Mesendoderm (in vitro differentiated cells): ENCODE measurements at places on chromosomes 16 and 17.

- H3K4me1 ChIP-seq, result no peaks in the 10 kb centered on the region
- no peaks in the 10 kb centered on the region for H3K36me3 ChIP-seq
- no peak overlapping the region for H3K27ac ChIP-seq
- no peak overlapping the region for H3K4me3 ChIP-seq
Measured at GRCh38 chr16:20829536-20829935, 23.2 kb downstream of the REXO5 start.

DNA sequence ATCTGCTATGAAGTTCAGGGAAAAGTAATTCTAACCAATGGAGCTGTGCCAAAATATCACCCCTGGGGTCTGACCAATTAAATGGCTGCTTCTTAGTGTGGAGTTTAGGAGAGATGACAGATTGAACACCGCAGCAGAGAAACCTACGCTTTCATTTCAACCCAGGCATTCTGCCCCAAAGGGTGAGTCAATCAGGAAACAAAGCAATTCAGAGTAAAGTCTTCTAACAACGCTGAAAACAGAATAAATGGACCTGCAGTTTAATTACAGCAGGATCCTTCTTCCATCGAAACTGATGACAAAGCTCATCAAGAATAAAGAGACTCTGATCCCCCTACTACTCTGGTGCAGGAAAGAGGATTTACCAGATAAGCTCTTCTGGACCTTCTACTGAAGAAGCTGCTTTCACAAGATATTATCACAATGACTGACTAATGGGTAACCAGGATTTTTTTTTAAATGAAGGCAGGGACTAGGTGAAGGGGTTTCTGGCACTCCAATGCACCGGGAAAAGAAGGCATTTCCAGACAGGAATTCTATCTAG, 16.7 kb downstream of the RFFL start:
- H3K27me3 ChIP-seq, result no peaks in the 10 kb centered on the region
- H3K27ac ChIP-seq, result no peak overlapping the region
- H3K4me1 ChIP-seq, result peaks cover 1% of the 10 kb centered on the region
- no peak overlapping the region for H3K4me3 ChIP-seq

- H3K4me1 ChIP-seq, result peaks cover 2% of the 10 kb centered on the region
- H3K27me3 ChIP-seq, result no peaks in the 10 kb centered on the region
- H3K27ac ChIP-seq, result peak overlapping the region; percentile 81
- peaks cover 6% of the 10 kb centered on the region for H3K36me3 ChIP-seq
- peak overlapping the region; percentile 86 for H3K4me3 ChIP-seq
Measured at GRCh38 chr16:2979669-2980226, 498 bp downstream of the PKMYT1 start.

DNA sequence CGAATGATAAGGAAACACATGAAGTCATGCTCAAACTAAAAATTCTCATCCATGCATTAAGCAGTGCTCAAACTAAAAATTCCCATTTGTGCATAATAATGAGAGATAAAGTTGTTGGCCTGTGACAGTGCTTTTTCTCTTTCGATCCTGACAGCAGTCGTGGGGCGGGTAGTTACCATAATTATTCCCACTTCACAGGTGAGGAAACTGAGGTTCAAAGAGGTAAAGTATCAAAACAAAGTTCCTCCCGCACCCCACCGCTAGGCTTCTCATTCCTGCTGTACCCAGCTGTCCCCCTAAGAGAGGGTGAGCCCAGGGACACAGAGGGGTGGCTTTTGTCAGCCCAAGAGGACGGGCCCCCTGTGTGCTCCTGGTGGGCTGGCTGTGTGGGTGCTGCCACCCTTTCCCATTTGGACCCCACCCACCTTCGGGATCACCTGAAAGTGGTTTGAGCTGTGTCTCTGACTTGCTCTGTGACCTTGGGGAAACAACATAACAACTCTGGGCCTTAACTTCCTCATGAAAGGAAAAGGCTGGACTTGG, 92.6 kb downstream of the CLEC16A start:
- H3K4me1 ChIP-seq, result peaks cover 17% of the 10 kb centered on the region
- no peaks in the 10 kb centered on the region for H3K36me3 ChIP-seq
- no peak overlapping the region for H3K4me3 ChIP-seq
- H3K27me3 ChIP-seq, result no peaks in the 10 kb centered on the region
- DNase-seq, result no peak

DNA sequence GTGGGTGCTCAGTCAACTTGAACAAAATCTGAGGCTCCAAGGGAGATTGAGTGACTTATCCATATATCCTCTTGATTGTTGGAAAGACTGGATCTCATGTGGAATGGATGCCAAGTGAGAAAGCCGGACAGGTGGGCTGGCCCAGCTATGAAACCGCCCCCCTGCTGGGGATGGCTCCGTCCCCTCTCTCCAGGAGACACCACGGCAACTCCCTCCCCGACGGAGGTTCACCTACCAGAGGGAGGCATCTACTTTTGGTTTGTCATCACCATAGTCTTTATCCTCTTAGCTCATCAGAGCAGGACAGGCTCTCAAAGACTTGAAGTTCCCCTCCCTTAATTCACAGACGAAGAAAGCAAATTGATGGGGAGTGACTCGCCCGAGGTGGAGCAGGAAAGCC, 1.8 kb upstream of the ALG1 start:
- no peak overlapping the region for H3K4me3 ChIP-seq
- no peak for DNase-seq
- no peak overlapping the region for H3K27ac ChIP-seq
- H3K36me3 ChIP-seq, result no peaks in the 10 kb centered on the region
- no peaks in the 10 kb centered on the region for H3K27me3 ChIP-seq
- H3K4me1 ChIP-seq, result no peaks in the 10 kb centered on the region

DNA sequence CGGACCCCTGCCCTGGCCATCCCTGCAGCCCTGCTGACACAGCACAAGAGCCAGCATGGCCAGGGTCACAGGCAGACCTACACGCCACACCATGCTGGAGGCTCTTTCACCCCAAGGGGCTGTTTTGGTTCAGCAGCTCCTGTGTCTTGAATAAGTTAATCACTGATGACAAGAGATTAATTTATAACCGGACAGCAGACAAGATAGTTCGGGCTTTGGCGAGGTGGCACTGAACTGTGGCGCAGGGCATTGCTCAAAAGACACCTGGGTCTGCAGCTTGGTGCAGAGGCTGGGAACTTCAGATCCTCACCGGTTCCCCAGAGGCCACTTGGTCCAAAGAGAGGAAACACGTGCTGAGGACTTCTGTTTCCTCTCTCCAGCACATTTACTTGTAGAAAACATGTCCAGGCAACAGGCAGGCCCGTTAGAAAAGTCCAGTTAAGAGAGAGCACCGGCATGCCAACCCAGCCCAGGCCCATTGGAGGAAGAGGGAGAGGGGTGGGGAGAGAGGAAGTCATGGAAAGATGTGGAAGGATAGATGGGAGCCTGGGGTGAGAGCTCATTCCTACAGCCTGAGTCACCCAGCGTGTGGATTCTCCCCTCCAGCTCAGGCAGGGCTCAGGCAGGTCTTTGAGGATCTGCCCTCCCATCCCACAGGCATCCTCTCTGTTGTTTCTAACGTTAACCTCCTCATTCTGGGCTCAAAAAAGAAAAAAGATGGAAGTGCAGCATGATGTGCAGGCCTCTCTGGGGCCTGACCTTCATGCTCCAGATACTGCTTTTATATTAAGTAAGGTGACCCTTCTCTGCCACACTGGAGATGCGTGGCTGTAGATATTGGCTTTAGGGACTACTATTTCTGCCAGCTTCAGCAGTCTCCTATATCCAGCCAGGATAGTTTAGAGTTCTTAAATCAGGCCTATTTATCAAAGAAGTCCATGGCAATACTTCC, 80.0 kb upstream of the HNF1B start:
- DNase-seq, result peak; percentile 93
- no peak overlapping the region for H3K4me3 ChIP-seq
- no peaks in the 10 kb centered on the region for H3K27me3 ChIP-seq
- no peaks in the 10 kb centered on the region for H3K36me3 ChIP-seq
- H3K4me1 ChIP-seq, result no peaks in the 10 kb centered on the region

- no peaks in the 10 kb centered on the region for H3K36me3 ChIP-seq
- DNase-seq, result no peak
- no peaks in the 10 kb centered on the region for H3K27me3 ChIP-seq
- no peak overlapping the region for H3K27ac ChIP-seq
- H3K4me1 ChIP-seq, result no peaks in the 10 kb centered on the region
Measured at GRCh38 chr17:35170968-35171771, 23.0 kb downstream of the SLC35G3 start.

DNA sequence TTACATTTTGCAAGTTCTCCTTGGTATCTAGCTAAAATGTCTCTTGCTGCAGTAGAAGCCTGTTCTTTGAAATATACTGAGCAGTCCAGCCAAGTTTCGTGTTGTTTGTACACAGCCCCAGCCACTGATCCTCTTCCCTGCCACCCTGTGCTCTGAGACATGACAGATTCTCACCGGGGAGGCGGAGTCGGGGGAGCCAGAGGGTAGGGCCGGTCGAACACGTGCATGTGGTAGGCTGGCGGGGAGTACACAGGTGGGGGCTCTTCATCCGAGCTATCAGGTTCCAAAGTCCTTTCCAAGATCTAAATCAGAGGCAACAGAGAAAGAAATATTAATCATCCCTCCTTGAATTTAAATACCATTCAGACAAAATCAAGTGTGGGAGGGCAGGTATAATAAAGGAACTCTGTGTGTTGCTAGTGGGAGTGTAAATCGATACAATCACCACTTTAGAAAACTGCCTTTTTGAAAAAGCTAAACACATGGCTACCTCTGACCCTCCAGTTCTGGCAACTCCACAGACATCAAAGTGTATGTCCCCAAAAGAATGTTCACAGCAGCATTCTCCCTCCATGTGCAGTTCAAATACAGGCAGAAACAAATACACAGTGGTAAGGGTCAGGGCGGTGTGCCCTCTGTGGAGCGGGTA, 29.7 kb upstream of the MRPS23 start:
- H3K4me3 ChIP-seq, result no peak overlapping the region
- no peaks in the 10 kb centered on the region for H3K36me3 ChIP-seq
- no peaks in the 10 kb centered on the region for H3K27me3 ChIP-seq
- H3K4me1 ChIP-seq, result peaks cover 19% of the 10 kb centered on the region

GRCh38 chr17:5705081-5705875, 121.0 kb upstream of the NLRP1 start:
- DNase-seq, result peak; percentile 84
- H3K27ac ChIP-seq, result no peak overlapping the region
- H3K27me3 ChIP-seq, result no peaks in the 10 kb centered on the region
- no peak overlapping the region for H3K4me3 ChIP-seq
- no peaks in the 10 kb centered on the region for H3K36me3 ChIP-seq

DNA sequence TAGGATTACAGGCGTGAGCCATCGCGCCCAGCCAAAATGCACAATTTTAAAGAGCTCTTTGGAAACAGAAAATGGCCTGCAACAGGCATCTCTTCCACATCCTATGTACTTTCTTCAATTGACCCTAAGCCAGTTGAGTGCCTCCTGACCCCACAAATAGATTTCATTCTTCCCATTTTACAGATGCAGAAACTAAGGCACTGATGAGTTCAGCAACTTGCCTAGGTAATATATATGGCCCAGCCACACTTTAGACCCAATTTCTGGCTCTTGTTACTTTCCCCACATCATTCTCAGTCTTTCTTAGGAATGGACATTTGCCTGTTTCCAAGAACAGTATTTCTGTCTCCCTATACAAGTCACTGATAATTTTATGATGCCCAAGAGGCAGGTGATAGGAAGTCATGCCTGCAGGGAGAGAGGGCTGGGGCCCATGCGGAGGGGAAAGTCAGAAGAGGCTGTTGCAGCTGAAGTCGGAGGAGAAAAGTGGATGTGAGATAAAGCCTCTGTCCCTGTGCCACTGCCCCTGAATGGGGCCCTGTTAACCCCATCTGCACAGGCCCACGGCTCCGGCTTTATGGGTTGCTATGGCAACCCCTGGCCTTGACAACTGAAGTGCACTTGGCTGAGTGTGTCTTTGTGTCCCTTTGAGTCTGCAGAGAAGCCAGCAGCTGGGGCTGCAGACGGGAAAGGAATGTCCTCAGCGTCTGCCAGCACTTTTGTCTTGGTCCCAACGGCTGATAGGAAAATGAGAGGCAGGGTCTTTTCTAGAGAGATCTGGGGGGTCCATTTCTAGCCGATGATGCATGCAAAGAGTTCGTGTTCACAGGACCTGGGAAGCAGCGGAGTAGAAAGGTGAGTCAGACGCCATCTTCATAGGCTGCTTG, 45.9 kb downstream of the ABAT start:
- no peaks in the 10 kb centered on the region for H3K36me3 ChIP-seq
- H3K27ac ChIP-seq, result no peak overlapping the region
- no peak overlapping the region for H3K4me3 ChIP-seq
- no peaks in the 10 kb centered on the region for H3K27me3 ChIP-seq

DNA sequence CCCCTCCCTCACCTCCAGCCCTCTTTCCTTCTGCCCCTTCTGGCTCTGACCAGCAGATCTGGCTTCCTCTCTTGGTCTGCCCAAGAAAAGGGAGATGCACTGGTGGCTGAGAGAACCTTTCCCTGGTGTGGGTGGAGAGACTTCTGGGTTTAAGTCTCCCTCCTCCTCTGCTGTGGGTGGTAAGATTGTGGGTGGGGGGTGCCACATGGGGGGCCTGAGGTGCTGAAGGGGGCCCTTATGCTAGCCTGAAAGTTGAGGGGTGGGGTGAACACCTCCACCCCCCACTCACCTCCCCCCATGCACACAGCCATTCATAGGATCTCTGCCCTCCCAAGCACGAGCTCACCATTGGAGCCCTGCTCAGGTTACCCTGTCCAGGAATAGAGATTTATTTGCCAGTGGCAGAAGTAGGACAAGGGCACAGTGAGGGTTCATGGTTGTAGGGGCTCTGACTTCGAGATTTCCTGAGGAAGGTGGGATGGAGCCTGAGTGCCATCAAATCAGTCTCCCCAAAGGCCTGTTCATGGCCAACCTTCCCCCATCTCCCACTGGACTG, 1.7 kb upstream of the STAC2 start:
- H3K4me3 ChIP-seq, result no peak overlapping the region
- no peak overlapping the region for H3K27ac ChIP-seq
- peaks cover 5% of the 10 kb centered on the region for H3K4me1 ChIP-seq
- no peak for DNase-seq

- peaks cover 10% of the 10 kb centered on the region for H3K4me1 ChIP-seq
- H3K27ac ChIP-seq, result peak overlapping the region; percentile 82
- DNase-seq, result no peak
Measured at GRCh38 chr17:67992548-67993152, 3.6 kb downstream of the C17orf58 start.

GRCh38 chr17:69501591-69502468, 87.3 kb downstream of the MAP2K6 start:
- no peaks in the 10 kb centered on the region for H3K27me3 ChIP-seq
- DNase-seq, result peak; percentile 85
- peaks cover 3% of the 10 kb centered on the region for H3K4me1 ChIP-seq
- no peak overlapping the region for H3K4me3 ChIP-seq

DNA sequence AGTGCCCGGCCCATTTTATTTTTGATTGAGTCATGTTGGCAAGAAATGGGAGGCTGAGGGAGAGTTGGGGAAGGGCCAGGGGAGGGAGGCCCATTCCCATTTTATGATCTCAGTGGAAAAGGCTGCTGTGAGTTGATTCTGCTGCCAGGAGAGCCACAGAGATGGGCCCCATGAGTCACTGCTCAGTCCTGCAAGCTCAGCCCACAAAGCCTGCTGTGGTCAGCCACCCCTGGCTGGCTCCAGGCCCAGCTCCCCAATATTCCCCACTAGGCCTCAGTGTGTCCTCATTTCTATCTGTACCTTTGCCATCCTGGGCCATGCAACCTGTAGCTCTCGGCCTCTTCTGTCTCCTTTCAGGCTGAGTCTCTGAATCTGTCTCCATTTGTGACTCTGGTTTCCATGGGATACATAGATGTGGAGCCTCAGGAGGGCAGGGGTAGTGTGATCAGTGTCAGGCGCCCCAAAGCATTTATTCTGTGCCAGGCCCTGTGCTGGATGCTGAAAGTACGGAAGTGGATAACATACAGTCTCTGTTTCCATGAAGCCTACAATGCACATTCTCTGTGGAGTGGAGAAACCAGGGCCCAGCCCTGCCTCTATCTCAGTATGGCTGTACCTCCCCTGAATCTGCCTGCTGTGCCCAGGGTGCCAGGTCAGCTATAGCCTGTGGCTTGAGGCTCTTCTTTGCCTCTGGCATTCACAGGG, 1.9 kb upstream of the PLEKHG4 start:
- peaks cover 2% of the 10 kb centered on the region for H3K36me3 ChIP-seq
- DNase-seq, result peak; percentile 33
- H3K27me3 ChIP-seq, result no peaks in the 10 kb centered on the region
- H3K4me1 ChIP-seq, result no peaks in the 10 kb centered on the region
